ENCODE measurements at places on chromosomes 1 and 21. TPM values are rescaled to one million over a fixed set of nuclear protein-coding genes. Genes with fewer than 3 reads are reported as not detected.

Gene CLCA4
- total RNA-seq, result not detected

Gene NEGR1
- not detected for total RNA-seq

Gene TCEA3
- 1.4 TPM for total RNA-seq

Gene LRRC53
- total RNA-seq, result not detected

Gene KRTAP13-2
- not detected for total RNA-seq

Gene LEFTY2
- not detected for total RNA-seq

- H3K4me1 ChIP-seq, result no peaks in the 10 kb centered on the region
- no peak overlapping the region for H3K4me3 ChIP-seq
- no peak overlapping the region for H3K27ac ChIP-seq
Observed at GRCh38 chr1:205472737-205473441, 17.0 kb upstream of the BLACAT1 start.

DNA sequence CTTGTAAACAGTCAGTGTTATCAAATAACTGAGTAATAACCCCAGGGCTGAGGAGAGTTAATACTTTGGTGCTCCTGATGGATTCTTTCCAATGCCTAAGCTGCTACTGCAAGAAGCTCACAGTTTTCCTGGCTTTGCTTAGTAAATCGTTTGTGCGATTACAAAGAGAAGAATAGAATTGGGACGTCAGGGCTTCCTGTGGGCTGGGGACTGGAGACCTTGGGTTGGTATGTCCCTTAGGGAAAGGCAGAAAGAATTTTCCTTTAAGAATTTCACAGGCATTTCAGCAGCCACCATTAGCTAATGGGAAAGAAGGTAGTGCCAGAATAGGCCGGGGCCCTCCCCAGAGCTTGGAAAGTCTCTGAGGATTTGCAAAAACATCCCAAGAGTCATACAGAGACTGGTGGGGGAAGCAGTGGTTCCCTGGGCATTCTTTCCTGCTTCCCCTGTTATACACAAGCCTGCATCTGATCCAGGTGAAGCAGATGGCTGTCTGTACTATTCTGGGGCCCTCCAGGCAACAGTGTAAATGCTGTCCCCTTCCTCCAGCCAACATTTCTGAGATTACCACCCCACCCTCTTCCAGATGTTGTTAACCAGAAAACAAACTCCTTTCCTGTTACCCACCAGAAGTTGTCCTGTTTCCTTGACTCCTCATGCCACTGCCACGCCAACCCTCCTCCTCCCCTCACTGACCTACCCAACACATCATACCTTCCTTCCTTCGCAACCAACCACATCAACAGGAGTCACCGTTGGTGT lies 40.2 kb downstream of the PLXNA2 start:
- no peaks in the 10 kb centered on the region for H3K4me1 ChIP-seq
- no peak overlapping the region for H3K27ac ChIP-seq
- H3K27me3 ChIP-seq, result no peaks in the 10 kb centered on the region
- no peak for DNase-seq
- H3K36me3 ChIP-seq, result no peaks in the 10 kb centered on the region

- no peaks in the 10 kb centered on the region for H3K4me1 ChIP-seq
- no peaks in the 10 kb centered on the region for H3K36me3 ChIP-seq
- no peaks in the 10 kb centered on the region for H3K27me3 ChIP-seq
- no peak overlapping the region for H3K27ac ChIP-seq
- H3K4me3 ChIP-seq, result no peak overlapping the region
- no peak for DNase-seq
Observed at GRCh38 chr21:15132781-15133180, 68.0 kb upstream of the NRIP1 start.

DNA sequence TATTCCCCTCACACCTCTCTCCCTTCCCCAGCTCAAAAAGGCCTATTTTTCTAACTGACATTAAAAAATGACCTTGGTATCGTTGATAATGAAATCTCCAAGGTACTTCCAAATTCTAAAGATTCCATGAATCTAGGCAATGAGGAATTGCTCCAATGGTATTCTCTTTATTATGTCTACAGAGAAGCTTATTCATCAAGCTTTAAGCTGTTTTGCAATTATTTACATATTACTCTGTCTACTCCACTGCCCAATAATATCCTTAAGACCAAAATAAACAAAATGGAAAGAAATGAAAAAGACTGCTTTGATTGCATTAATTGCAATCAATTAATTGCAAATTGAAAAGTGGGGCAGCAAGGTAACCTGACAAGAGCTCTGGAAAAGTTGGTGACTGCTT lies 7.9 kb downstream of the PLPP3 start:
- H3K27ac ChIP-seq, result no peak overlapping the region
- H3K4me1 ChIP-seq, result no peaks in the 10 kb centered on the region
- H3K36me3 ChIP-seq, result no peaks in the 10 kb centered on the region
- no peak overlapping the region for H3K4me3 ChIP-seq

DNA sequence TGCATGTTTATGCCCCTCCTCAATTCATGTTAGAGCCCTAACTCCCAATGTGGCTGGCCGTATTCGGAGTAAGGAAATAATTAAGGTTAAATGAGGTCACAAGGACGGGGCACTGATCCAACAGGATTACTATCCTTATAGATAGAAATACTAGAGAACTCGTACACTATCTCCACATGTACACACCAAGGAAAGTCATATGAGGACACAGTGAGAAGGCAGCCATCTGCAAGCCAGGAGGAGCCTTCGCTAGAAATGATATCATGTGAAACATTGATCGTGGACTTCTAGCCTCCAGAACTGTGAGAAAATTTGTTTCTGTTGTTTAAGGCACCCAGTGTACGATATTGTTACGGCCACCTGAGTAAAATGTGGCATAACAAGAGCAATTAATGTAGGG lies 79.7 kb downstream of the FAF1 start:
- no peak overlapping the region for H3K4me3 ChIP-seq
- H3K36me3 ChIP-seq, result no peaks in the 10 kb centered on the region
- no peak for DNase-seq
- no peak overlapping the region for H3K27ac ChIP-seq
- H3K27me3 ChIP-seq, result no peaks in the 10 kb centered on the region

DNA sequence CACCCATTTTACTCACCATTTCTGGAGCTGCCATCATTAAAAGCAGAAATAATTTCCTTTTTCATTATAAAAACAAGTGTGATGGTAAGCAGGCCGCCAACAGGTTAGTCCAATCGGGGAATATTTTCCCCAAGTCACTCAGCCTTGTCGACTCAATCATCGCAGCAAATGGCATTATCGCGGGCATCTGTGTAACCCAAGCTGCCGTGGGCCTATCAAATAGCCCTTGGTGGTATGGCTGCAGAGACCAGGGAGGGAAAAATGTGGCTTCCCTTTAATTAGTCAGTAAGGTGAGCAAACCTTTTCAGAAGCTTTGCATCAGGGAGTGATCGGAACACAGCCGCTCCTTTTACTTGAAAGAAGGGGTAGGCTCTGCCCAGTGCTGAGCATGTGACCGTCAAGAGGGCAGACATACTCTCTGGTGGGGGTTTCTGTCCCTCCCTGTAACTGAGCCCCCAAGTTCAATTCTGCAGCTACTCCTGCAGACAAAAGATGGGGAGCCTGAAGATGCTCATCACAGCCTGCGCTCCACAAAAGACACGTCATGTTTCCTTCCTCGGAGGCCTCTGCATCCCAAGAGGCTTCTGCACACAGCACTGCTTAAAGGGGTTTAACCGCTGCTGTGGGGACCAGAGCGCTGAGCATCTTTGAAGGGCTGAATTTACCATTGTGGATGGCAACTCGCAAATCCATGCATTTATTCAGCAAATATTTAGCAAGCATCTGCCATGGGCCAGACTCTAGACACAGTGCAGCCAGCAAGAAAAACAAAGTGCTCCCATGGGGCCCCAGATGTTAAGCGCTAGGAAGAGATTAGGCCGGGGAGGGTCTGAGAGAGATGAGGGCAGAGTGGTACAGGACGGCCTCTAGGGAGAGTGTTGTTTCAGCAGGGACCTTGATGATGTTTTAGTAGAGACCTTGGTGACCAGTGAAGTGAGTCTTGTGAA lies 1.2 kb upstream of the TMPRSS3 start:
- no peaks in the 10 kb centered on the region for H3K27me3 ChIP-seq
- no peak for DNase-seq
- H3K36me3 ChIP-seq, result no peaks in the 10 kb centered on the region
- no peak overlapping the region for H3K4me3 ChIP-seq
- peaks cover 45% of the 10 kb centered on the region for H3K4me1 ChIP-seq
- H3K27ac ChIP-seq, result no peak overlapping the region

- H3K4me3 ChIP-seq, result no peak overlapping the region
- H3K27ac ChIP-seq, result no peak overlapping the region
- peaks cover 7% of the 10 kb centered on the region for H3K4me1 ChIP-seq
- peaks cover 38% of the 10 kb centered on the region for H3K36me3 ChIP-seq
Observed at GRCh38 chr1:206606867-206607266, 5.4 kb downstream of the EIF2D start.

GRCh38 chr1:186442651-186443375 lies 18.1 kb downstream of the PDC start:
- no peak for DNase-seq
- H3K4me3 ChIP-seq, result no peak overlapping the region
- H3K36me3 ChIP-seq, result no peaks in the 10 kb centered on the region
- no peak overlapping the region for H3K27ac ChIP-seq

DNA sequence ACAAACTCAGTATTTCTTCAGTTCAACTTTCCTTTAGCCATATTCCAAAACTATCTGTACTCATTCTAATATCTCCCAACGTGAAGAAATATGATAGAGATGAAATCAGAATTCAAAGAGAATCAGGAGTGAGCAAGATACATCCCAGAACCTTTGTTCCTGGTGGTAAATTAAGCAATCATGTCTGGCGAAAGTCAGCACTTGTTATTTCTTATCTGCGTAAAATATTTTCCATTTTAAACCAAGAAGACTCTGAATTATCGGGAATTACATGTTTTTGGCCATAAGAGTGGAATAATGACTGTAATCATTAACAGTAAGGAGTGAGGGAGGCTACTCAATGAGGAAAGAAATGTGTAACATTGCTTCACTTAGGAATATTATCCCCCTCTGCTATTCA lies 253.7 kb downstream of the PDE4B start:
- no peaks in the 10 kb centered on the region for H3K4me1 ChIP-seq
- no peak overlapping the region for H3K4me3 ChIP-seq
- H3K27ac ChIP-seq, result no peak overlapping the region
- no peaks in the 10 kb centered on the region for H3K36me3 ChIP-seq
- no peaks in the 10 kb centered on the region for H3K27me3 ChIP-seq
- DNase-seq, result no peak

DNA sequence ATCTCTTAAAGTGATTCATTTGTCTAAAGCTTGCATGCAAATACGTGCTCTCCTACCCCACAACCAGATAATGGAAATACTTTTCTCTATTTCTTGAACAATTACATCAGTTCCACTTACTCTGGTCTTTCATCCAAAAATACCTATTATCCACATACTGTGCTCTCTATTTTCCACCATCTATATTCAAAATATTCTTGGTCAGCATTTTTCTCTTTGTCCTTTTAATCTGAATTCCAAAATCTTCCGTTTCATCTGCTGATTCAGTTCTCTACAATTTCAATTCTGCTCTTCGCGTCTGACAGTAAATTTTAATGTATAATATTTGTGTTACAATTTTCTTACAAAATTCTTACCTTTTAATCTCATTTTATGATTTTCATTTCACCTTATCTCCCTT lies 110.3 kb downstream of the ZNF648 start:
- no peak overlapping the region for H3K4me3 ChIP-seq
- no peaks in the 10 kb centered on the region for H3K36me3 ChIP-seq
- no peaks in the 10 kb centered on the region for H3K4me1 ChIP-seq
- H3K27me3 ChIP-seq, result no peaks in the 10 kb centered on the region
- H3K27ac ChIP-seq, result no peak overlapping the region

DNA sequence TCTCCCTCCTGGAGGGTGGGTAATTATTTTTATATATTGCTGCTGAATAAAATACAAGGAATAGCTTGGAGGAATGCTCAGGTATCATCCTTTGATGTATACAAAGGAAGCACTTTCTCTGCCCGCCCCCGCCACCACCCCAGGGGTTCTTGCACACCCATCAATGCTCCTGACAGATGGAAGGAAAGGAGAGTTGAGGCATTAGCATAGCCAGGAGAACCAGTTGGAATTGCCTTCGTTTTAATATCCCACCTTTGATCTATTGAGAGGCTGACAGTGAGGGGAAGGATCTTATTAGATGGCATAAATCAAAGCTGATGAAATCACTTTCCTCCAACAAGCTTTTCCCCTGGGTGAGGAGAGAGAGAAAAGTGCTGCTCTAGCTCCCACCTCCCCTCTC lies 71.1 kb downstream of the LGR6 start:
- H3K4me3 ChIP-seq, result no peak overlapping the region
- H3K27ac ChIP-seq, result no peak overlapping the region
- no peaks in the 10 kb centered on the region for H3K36me3 ChIP-seq
- no peak for DNase-seq
- no peaks in the 10 kb centered on the region for H3K4me1 ChIP-seq

DNA sequence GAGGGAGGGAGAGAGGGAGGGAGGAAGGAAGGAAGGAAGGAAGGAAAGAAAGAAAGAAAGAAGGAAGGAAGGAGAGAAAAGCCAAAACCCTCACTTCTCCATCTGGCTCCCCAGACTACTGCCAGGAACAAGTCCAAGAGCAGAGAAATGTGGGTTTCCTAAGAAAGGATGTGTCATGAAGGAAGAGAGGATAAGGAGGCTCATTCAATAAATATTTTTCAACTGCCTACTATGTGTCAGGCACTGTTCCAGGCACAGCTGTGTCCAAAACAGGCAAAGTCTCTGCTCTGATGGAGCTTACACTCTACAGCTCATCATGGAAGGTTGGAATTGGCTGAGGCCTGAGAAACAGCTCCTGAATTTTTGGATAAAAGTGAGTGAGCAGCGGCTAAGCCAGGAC lies 42.6 kb upstream of the ATP2B4 start:
- peaks cover 4% of the 10 kb centered on the region for H3K27me3 ChIP-seq
- no peaks in the 10 kb centered on the region for H3K36me3 ChIP-seq
- H3K4me1 ChIP-seq, result no peaks in the 10 kb centered on the region
- H3K27ac ChIP-seq, result no peak overlapping the region

DNA sequence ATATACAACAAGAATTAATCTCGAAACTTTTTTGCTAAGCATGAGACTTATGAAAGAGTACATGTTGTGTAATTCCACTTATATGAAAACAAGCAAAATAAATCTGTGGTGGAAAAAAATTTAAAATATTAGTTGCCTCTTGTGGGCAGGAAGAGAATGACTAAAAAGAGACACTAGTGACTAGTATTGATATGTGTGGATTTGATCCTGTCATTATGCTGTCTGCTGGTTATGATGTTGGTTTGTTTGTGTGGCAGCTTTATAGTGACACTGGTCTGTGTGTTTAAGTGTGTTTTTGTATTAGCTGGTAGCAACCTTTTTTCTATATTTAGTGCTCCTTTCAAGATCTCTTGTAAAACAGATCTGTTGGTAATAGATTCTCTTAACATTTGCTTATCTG lies 267.8 kb upstream of the NRIP1 start:
- no peak for DNase-seq
- no peaks in the 10 kb centered on the region for H3K4me1 ChIP-seq
- no peak overlapping the region for H3K4me3 ChIP-seq
- no peaks in the 10 kb centered on the region for H3K27me3 ChIP-seq
- no peak overlapping the region for H3K27ac ChIP-seq

GRCh38 chr1:234933475-234933874 lies 195.2 kb downstream of the TOMM20 start:
- H3K4me1 ChIP-seq, result peaks cover 12% of the 10 kb centered on the region
- H3K27ac ChIP-seq, result no peak overlapping the region
- no peaks in the 10 kb centered on the region for H3K36me3 ChIP-seq
- H3K27me3 ChIP-seq, result no peaks in the 10 kb centered on the region
- no peak for DNase-seq

All from CD8-positive, alpha-beta memory T cell (primary cell).